ENCODE measurements at places on chromosomes 11 and 22. TPM values are rescaled to one million over a fixed set of nuclear protein-coding genes. Genes with fewer than 3 reads are reported as not detected.

KCNJ4 gene
- 4.0 TPM for total RNA-seq

GRCh38 chr22:48098921-48099245 is 1336.4 kb downstream of the TBC1D22A start:
- H3K27me3 ChIP-seq, result peaks cover 3% of the 10 kb centered on the region
- H3K36me3 ChIP-seq, result no peaks in the 10 kb centered on the region
- no peak overlapping the region for H3K27ac ChIP-seq
- DNase-seq, result no peak

DNA sequence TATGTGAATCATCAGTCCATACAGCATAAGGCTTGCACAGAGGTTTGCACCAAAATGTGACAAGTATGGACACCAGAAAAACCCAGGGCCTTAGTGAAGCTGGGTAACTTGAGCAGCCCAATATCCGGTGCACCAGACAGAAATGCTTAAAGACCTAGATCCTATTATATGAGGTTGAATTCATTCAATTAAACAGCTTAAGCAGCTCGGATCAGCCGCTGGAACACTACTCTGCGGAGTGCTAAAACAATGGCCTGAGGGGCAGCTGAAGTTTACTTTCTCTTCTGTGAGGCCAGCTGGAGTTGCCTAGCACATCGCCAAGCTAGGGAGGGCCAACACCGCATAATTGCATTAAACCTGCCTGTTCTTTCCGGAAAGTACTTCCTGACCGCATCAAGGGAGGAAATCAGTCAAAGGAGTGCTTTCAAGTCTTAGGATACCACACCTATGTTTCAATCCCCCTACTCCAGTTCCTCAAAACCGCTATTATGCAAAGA is 17.0 kb upstream of the FAM181B start:
- no peak for DNase-seq
- H3K27ac ChIP-seq, result peak overlapping the region; percentile 52
- H3K27me3 ChIP-seq, result no peaks in the 10 kb centered on the region

MUC5AC gene
- not detected for total RNA-seq

DNA sequence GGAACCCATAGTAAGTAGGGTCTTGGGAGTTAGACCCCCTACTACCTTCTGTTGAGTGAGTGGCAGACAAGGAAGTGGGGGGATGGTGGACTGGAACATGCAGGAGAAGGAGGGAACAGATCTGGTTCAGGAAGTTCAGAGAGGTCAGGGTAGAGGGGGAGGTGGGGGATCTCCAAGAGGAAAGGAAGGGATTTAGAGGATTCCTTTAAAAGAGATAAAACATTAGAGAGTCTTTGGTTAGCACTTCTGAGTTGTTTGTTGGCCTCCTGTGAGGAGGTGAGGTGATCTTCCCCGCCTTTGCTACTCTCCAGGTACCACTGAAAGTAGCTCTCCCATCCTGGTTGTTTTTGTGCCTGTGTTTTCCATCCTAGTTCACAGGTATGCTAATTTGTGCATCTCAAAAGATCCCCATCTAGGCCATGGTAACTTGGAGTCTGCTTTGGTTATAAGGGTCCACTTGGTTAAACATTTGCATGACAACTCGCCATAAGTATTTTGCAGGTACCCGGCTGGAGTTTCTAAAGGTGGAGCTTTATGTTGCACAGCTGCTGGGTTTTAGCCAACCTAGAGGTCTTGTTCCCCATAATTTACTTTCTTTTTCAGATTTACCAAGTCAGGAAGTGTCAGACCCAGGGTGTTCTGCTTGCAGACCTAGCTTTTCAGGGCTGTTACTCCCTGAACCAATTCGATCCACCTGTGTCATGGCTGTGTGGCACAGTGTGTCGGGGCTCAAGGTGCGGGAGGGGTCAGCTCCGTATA is 79.3 kb upstream of the SORL1 start:
- no peaks in the 10 kb centered on the region for H3K36me3 ChIP-seq
- H3K4me1 ChIP-seq, result peaks cover 4% of the 10 kb centered on the region
- no peak for DNase-seq
- H3K27ac ChIP-seq, result no peak overlapping the region
- H3K27me3 ChIP-seq, result no peaks in the 10 kb centered on the region
- no peak overlapping the region for H3K4me3 ChIP-seq

- no peaks in the 10 kb centered on the region for H3K4me1 ChIP-seq
- H3K4me3 ChIP-seq, result no peak overlapping the region
- H3K27ac ChIP-seq, result no peak overlapping the region
- peaks cover 3% of the 10 kb centered on the region for H3K27me3 ChIP-seq
- H3K36me3 ChIP-seq, result no peaks in the 10 kb centered on the region
- no peak for DNase-seq
Observed at GRCh38 chr11:123321636-123322035, 108.4 kb upstream of the GRAMD1B start.

GRCh38 chr11:34719303-34719848 is 98.5 kb downstream of the EHF start:
- H3K27me3 ChIP-seq, result no peaks in the 10 kb centered on the region
- no peak overlapping the region for H3K27ac ChIP-seq

- H3K36me3 ChIP-seq, result peaks cover 4% of the 10 kb centered on the region
- H3K4me3 ChIP-seq, result no peak overlapping the region
- H3K4me1 ChIP-seq, result no peaks in the 10 kb centered on the region
- DNase-seq, result no peak
- H3K27me3 ChIP-seq, result peaks cover 3% of the 10 kb centered on the region
Observed at GRCh38 chr11:25755381-25755780, 576.5 kb upstream of the ANO3 start.

- no peak for DNase-seq
- peaks cover 3% of the 10 kb centered on the region for H3K27me3 ChIP-seq
- H3K4me1 ChIP-seq, result peaks cover 62% of the 10 kb centered on the region
- H3K27ac ChIP-seq, result no peak overlapping the region
- H3K4me3 ChIP-seq, result no peak overlapping the region
- H3K36me3 ChIP-seq, result peaks cover 5% of the 10 kb centered on the region
Observed at GRCh38 chr11:125157953-125158680, 6.4 kb upstream of the PKNOX2 start.

GRCh38 chr11:72789493-72790131 is 4.2 kb downstream of the STARD10 start:
- H3K27ac ChIP-seq, result no peak overlapping the region
- no peaks in the 10 kb centered on the region for H3K27me3 ChIP-seq
- no peak for DNase-seq
- H3K4me3 ChIP-seq, result no peak overlapping the region
- peaks cover 30% of the 10 kb centered on the region for H3K4me1 ChIP-seq

CCDC34 gene
- total RNA-seq, result 39.4 TPM

CEND1 gene
- total RNA-seq, result 1.2 TPM

GRCh38 chr11:95325777-95326258 is 94.8 kb upstream of the SESN3 start:
- H3K4me3 ChIP-seq, result no peak overlapping the region
- H3K27me3 ChIP-seq, result no peaks in the 10 kb centered on the region
- peaks cover 11% of the 10 kb centered on the region for H3K36me3 ChIP-seq
- no peak overlapping the region for H3K27ac ChIP-seq
- DNase-seq, result no peak
- H3K4me1 ChIP-seq, result peaks cover 12% of the 10 kb centered on the region

DNA sequence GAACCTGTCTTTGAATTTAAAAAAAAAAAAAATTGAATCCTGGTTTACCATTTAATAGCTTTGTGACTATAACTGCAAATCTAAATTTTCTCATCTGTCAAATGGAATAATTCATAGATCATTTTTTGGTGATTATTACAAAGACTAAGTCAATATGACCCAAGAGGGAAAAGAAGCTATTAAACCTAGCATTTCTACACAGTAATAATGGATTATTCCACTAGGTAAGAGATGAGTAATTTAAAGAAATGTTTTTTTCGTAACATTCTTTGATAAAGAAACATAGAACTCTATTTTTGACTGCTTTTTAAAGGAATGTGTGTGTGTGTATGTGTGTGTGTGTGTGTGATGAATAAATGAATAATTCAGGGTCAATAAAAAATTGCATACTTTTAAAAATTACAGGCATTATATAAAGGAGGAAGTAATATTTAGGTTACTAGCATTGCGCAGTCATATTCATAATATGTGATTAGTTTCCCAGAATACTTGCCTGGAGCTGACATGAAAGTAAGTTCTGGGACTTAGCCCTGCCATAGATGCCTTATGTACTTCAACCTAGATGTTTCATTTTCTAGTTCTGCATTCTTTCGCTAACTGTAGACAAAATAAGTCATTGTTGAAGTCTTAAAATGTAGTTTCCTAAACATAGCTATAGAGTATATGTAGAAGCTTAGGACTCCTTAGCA is 72.9 kb downstream of the TMEM135 start:
- peaks cover 12% of the 10 kb centered on the region for H3K36me3 ChIP-seq
- H3K27me3 ChIP-seq, result no peaks in the 10 kb centered on the region
- no peak overlapping the region for H3K27ac ChIP-seq
- DNase-seq, result no peak
- H3K4me3 ChIP-seq, result no peak overlapping the region

All from neural crest cell (in vitro differentiated cells).